ENCODE measurements at places on chromosomes 11 and 22.

GRCh38 chr11:83982825-83983224, 696.7 kb upstream of the CCDC90B start:
- DNase-seq: no peak

- DNase-seq: no peak
Measured at GRCh38 chr11:94310191-94310875, 6.0 kb downstream of the IZUMO1R start.

DNA sequence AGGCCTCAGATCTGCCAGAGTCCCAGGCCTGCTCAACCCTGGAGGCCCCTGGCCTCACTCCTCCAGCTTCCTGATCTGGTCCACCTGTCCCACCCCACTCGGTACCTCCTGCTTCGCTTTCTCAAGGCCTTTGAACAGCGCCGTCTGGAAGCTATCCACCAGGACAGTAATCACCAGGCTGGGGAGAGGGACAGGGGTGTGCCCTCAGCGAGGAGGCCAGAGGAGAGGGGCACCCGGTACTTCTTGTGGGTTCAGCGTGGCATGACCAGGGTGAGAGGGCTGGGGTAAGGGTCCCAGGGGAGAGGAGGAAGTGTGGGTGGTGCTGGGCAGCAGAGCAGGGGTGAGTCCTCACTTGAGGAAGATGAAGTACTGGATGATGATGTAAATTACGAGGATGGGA, 6.1 kb downstream of the CATSPER1 start:
- DNase-seq: no peak

DNA sequence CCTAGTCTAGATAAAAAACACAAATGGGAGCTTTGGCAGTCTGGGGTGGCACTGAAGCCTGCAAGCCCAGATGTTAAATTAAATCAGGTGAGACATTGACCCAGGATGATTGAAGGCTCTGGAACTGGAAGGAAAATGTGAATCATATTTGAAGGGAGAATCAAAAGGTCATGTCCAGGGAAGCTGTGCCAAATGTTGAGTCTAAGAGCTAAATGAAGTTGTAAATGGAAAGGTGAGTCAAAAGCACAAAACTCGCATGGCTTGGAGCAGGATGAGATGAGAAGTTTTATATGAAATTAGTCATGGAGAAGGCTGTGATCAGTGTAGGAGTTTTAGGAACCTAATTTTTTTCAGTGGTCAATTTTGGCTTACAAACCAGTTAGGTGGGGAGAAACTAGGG, 301.1 kb downstream of the BLID start:
- no peak for DNase-seq

GRCh38 chr11:74276581-74276980, 34.9 kb downstream of the P4HA3 start:
- no peak for DNase-seq

DNA sequence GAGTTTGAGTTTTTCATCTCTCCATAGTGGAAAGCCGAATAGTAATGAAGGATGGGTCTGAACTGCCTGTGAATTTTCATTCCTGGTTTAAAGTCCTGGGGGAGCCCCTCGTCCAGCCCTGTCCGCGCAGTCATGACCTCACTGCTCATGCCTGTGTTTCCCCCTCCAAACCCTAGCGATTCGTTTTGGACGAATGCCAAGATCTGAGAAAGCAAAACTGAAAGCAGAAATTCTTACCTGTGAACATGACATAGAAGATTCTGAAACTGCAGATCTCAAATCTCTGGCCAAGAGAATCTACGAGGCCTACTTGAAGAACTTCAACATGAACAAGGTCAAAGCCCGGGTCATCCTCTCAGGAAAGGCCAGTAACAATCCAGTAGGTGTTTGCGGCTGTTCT, 30.5 kb downstream of the CDPF1 start:
- DNase-seq: no peak

DNA sequence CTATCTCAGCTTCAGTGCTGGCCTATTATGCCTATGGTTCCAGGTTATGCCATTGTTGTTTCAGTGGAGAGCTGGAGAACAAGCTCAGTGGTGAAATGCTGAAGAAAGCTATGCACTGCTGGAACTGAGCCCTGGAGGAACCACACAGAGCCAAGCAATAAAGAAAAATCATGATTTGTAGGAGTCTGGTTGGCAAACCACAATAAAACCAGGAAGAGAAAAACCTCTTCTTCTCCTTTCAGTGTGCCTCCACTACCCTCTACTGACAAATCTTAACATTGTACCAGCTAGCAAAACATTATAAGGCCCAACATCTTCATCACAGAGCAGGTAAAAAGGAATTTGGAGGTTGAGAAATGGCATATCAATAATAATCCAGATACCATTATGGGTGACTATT, 5.3 kb downstream of the OR51F2 start:
- DNase-seq: no peak

DNA sequence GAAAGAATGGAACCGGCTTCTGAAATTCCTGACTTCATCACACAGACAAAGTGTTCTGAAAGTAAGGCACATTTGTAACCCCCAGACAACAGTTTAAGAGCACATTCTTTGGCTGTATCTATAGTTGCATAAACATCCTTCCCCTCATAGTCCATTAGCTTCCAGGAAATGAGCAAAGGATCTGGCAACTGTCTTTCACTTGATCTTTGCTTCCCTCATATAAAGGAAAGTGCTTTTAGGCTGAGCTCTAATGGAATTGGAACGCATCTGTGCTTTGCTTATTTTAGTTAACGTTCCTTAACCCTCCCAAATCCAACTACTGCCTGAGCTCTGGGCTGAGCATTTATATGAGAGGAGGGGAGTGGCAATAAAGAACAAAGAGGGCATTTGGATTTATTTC, 76.9 kb upstream of the API5 start:
- no peak for DNase-seq

DNA sequence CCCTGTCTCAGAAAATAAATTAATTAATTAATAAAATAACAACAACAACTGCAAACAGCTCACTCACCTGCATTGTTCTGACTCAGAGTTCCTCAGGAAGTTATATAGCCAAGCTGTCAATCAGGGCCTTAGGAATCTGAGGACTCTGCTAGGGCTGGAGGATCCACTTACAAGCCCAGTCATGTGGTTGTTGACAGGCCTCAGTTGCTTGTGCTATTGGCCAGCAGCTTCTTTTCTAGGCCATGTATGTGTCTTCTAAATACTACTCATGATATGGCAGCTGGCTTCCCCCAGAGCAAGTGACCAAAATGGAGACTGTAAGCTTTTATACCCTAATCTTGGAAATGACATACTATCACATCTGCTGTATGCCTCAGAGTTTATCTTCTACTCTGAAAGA, 20.8 kb upstream of the ATP5MG start:
- no peak for DNase-seq

- no peak for DNase-seq
Measured at GRCh38 chr11:74470526-74470925, 3.2 kb upstream of the KCNE3 start.
